ENCODE measurements at places on chromosomes 6 and 20.

DNA sequence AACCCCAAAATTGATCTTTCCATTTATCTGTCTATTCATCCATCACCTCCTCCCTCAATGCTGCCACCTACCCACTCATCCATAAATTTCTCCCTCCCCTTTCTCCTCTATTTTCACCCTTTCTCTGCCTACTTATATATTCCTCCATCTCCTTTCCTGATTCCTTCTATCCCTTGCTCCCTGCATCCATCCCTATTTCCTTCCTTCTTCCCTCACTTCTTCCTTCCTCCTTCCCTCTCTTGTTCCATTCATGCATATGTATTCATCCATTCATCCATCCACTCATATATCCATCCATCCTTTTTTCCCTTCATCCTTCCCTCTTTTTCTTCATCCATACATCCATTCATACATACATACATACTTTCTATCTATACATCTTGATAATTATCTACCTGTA is 76.3 kb upstream of the GGTLC1 start:
- no peak for DNase-seq

DNA sequence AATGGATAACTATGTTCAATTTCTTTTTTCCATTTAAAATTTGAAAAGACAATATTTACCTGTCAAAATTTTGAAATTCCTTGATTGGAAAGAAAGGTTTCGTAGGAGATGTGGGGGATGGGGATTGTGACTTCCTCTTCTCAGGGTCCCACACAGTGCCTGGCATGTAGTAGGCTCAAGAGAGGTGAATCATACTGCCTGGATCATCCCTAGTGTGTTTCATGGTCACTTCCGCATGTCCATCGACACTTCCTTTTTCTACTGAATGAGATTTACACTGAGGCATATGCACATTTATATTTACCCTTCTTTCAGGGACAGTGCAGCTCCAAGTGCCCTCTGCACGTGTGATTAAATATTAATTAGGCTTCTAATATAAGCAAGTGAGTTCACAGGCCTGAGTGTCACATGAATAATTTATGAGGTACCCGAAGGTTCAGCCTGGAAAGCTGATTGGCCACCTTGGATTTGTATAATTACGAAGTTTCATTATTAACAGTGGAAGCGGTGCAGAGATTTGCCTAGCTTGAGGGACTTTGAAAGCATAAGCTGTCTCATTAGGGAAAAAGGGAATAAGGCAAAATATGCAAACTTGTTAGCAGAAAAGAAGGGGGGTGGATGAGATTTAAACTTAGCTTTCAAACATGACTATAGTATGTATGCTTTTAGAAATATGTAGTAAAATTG is 177.5 kb upstream of the MMS22L start:
- no peak for DNase-seq

DNA sequence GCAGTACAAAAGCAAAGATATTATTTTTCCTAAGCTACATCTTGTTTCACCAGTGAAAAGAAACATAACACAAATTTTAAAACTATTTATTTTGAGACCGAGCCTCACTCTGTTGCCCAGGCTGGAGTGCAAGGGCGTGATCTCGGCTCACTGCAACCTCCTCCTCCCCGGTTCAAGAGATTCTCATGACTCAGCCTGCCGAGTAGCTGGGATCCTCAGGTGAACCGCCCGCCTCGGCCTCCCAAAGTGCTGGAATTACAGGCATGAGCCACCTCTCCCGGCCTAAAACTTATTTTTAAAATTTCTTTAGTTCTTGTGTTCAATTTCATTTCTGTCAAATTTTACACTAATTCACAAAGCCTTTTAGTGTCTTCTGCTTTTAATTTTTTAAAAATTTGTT is 5.9 kb downstream of the SRSF12 start:
- no peak for DNase-seq

DNA sequence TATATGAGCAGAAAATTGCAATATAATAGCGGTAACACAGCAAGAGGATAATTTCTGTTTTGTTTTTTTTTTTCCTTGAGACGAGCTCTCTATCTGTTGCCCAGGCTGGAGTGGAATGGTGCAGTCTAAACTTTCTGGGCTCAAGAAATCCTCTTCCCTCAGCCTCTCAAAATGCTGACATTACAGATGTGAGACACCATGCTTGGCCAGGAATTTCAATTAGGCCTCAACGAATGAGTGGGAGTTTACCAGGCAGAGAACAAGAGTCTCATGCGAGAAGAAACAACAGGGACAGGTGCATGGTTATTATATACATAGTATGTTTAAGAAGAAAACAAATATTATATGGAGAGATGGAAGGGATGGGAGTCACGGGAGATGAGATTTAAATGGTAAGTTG is 111.4 kb downstream of the ATXN1 start:
- DNase-seq, result no peak

GRCh38 chr6:43910638-43911353 is 140.8 kb downstream of the VEGFA start:
- DNase-seq, result no peak

GRCh38 chr20:35284267-35284991 is at the start of gene EIF6:
TSS of gene EIF6 (minus strand) at chr20:35284772. CDS start at chr20:35284487, 285 bp downstream.
- peak; percentile 71 for DNase-seq

All from NK-92 treated with Interleukin-12 subunit alpha and Interleukin-12 subunit beta, amount 100 ng/mL, for 24 hours (cell line).